NCI-H1417 (cell line): ENCODE measurements at places on chromosomes 3 and 15.

DNA sequence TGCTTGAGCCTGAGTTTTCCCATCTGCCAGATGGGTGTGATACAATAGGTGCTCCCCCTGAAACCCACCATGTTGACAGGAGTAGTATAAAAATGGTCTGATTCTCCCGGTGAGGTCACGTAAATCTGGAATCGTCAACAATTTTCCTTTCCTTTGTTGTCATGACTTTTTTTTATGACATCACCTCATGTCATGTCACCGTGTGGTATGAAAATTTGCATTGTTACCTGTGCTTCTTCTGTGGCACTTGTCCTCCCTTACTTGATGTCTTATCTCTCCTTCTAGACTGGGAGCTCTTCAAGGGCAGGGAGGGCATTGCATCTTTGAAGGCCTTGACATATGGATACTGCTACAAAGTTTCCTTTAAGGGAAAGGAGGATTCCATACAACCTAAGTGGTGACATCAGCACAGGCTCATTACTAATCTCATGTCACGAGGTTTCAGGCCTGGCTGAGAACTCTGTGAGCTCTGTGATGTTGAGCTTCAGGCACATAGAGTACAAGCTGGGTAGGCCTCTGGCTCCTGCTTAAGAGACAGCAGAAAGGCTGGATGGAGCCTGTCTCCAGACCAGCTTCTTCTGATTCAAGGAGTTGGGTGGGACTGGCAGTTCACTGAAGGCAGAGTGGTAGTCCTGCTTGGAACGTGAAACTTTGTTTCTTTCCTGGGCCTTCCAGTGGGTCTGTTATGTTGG lies 66.3 kb downstream of the LPP start:
- no peak for DNase-seq

DNA sequence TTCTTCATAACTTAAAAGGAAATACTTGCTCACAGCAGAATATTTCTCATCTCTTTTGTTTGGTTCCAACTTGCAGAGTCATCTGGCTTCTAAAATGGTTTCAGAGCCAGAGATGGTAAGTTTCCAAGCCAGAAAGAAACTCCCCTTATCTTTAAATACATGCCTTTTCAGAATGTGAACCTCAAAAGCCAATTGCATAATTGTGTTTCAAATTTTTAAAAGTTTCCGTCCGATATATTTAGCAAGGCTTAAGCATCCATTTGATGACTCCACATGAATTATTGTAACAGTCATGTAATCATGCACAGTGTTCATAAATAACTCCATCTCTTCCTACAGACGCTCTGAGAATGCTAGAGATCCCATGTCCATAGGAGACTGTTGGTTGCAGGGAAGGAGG lies 40.6 kb upstream of the C3orf80 start:
- DNase-seq: no peak

DNA sequence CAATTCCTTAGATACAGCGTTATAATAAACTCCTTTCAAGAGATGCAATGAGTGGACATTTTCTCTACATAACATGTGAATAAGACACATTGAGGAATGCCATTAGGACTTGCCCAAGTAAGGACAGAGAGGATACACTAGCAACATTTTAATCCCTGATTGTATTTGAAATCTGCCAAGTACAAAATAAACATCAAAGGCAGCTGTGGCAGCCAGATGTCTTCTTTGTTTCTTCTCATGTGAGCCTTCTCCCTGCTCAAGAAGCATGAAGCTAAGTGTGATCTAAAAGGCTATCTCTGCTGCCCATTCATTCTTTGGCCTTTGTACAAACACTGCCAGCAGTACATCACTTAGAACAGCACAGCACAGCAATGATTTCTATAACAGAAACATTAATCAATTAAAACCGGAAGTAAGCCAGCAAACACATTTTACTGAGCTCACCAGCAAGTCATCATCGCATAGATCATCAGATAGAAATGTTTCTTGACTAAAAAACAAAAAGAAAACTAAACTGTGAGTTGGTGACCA lies 364.0 kb downstream of the CNTN6 start:
- no peak for DNase-seq

- no peak for DNase-seq
These were observed 17.5 kb upstream of the PLSCR1 start for GRCh38 chr3:146561879-146562278.

DNA sequence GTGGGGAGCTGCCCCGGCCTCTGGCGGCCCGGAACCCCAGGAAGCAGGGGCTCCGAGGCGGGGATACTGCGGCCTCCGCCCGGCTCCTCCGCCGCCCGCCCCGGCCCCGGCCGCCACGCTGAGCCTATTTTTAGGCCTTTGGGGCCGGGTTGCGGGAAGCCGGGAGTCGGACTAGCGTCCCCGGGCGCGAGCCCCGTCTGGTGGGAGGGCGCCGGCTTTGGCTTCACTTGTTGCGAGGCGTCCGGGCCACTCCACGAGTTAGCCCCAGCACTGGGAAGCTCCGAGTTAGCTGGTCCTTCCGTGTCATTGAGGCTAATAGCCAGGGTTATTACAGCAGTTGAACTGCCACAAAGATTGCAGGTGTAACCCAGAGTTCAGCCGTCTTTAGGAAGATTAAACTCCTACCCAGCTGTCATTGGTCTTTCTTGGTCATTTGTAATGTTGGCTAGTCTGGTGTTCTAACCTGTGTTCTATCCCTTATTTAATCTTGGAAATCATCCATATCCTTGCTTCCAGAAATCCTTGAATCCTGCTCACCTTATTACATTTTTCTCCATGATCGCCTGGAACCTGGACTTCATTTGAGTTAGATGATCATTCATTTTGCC lies 791 bp downstream of the GYG1 start:
- DNase-seq: peak; percentile 79

- no peak for DNase-seq
These were observed 92.9 kb upstream of the TNIK start for GRCh38 chr3:171553086-171553485.

- no peak for DNase-seq
These were observed 121.4 kb upstream of the RARB start for GRCh38 chr3:25306705-25307104.

DNA sequence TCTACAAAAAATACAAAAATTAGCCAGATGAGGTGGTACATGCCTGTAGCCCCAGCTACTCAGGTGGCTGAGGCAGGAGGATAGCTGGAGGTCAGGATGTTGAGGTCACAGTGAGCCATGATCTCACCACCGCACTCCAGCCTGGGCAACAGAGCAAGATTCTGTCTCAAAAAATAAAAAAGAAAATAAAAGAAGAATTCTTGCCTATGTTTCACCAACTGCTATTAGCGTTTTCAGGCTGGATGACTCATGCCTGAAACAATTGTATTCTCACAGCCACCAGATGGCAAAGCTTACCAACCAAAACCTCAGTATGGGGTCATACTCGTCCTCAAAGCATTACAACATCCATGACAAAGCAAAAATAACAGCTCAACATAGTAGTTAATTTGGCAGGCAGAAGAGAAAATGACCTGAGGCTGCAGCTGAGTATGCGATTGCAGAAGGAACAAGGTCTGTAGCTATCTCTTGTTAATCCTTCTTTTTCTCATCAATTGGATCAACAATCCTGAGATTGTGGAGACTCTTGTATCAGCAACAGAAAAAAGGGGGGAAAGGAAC lies 52.2 kb downstream of the TP53BP1 start:
- DNase-seq: peak; percentile 82

GRCh38 chr3:88912294-88912877 lies 195.0 kb upstream of the EPHA3 start:
- DNase-seq: peak; percentile 32

DNA sequence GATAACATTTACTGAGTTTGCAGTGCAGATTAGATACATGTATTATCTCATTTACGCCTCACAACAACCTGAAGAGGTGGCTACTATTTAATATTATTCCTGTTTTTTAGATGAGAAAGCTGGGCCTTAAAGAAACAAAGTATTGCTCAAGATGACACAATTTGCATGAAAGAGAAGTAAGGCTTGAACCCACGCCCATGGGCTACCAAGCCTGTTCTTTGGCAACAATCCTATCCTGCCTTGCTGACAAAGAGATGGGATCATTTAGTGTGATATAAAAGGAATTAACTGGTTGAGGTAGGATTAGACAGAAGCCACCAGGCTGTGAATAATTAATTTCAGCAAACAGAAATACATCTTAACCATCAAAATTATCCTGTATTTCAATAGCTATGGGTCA lies 9.2 kb upstream of the LDHAL6B start:
- DNase-seq: no peak

DNA sequence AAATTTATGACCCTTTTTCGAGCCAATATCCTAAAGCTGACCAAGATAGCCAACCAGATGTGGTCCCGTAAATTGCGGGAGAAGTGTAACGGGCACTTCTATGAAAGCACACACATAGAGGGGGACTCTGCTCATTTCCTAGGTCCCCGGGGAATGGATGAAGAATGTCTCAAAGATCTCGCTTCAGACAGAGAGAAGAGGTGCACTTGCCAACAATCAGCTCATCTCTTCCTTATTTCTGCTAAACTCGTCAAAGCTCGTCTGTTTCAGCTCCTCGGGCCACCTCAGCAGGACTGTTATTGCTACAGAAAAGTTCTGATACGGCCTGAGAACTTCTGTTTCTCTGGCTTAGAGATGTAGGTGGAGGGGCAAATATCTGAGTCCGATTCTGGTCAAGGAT lies 71.8 kb downstream of the TM2D3 start:
- DNase-seq: no peak

DNA sequence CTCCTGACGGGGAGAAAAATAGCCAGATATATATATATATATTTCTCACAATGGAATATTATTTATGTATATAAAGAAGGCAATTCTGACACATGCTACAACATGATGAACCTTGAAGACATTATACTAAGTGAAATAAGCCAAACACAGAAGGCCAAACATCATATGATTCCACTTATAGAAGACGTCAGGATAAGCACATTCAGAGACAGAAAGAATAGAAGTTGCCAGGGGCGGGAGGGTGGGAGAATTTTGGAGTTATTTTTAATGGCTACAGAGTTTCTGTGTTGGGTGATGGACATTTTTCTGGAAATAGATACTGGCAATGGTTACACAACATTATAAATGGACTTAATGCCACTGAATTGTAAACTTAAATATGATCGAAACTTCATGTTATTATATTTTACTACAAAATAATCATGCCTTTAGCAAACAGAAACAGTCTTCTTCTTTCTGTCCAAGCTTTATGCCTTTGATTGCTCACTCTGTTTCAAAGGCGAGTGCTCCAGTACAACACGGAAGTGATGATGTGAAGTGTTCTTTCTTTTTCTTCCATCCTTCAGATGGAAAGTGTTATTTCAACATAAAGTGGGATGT lies 514.0 kb downstream of the OCA2 start:
- DNase-seq: no peak

- peak; percentile 45 for DNase-seq
These were observed 188.6 kb upstream of the PDZRN3 start for GRCh38 chr3:73813291-73813690.

DNA sequence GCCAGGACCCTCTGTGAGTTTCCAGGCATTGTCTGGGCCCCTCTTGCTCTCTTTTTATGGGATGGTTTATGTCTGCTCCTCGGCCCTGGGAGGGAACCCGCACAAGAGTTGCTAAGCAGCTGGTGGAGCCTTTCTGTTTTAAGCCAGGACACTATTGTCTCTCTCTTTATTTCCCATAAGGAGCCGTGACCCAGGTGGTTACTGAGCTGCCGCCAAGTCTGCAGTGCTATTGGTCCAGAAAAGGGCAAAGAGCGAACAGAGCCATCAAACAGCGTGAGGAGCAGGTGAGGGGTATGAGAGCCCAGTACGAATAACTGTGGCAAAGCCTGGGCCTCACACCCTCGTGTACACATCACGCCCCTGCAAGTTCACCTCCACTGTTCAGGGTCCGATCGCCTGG lies 280.2 kb downstream of the SHQ1 start:
- DNase-seq: no peak

DNA sequence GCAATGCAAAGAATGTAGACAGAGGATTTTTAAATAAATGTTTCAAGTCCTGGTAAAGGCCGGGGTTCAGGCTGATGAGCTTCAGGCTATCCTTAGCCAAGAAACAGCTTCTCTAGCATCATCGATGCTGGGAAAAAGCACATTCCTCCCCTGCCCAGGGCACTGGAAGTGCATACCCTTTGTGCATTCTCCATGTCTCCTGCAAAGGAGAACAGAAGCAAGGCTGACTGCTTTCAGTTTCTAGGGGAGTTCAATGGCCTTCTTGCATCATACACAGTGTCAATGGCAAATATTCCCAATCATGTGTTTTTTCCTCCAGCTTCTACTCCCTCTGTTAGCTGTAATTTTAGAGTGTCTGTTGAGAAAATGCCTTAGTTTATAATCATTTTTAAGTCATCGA lies 59.9 kb downstream of the GPR176 start:
- DNase-seq: no peak

- no peak for DNase-seq
These were observed 137.5 kb downstream of the ZNF385D start for GRCh38 chr3:21613372-21614070.

GRCh38 chr3:161552984-161553560 lies 56.5 kb downstream of the OTOL1 start:
- no peak for DNase-seq

DNA sequence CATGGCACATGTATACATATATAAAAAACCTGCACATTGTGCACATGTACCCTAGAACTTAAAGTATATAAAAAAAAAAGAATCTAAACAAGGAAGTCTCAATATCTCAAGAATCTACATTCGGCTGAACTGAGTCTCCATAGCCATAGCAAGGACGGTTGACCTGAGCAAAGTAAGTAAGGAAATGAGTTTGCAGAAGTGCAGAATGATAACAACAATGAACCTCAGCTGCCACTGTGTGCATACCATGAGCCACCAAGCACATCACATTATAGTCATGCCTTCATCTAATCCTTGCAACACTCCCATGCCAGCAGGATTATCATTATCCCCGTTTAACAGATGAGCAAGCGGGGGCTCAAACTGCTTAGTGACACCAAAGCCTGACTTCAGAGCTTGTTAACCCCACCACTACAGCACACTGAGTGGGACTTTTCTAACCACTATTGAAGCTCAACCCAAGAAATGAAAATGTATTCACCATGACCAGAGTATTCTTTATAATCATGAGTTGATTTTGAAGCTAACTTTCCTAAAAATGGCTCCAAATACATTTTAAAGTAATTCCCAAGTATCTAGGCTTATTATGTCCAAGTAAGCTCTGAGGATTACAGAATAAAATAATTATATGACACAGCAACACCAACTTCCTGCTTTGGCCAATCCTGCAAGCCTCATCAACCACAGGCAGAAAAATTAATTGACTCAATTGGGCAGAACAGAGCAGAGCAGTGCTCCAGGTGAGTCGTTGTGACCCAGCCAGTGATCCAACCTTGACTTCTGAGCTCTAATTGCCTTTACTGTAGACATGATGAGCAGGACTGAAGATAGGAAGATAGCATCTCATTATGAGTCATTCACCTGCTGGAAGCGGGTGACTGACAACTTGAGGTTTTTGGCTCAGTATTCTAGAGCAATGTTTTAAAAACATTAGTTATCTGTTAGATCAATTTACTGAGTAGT lies 47.3 kb upstream of the IL12A start:
- DNase-seq: no peak

DNA sequence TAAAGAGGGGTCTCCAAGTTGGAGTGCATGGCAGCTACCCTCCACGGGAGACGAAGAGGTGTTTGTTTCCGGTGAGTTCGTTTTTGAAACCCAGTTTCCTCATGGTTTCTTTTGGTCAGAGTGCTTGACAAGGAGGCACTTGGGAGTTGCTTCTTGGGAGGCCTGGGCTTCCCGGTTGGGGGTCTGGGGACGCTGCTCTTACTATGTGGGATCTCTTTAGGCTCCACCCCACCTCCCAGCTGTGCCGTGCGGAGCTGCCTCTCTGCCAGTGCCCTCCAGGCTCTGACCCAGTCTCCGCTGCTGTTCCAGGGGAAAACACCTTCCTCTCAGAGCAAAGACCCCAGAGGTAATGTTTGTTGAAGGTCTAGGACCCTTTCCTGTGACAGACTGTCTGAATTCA lies 29.6 kb downstream of the KIF7 start:
- DNase-seq: no peak

GRCh38 chr3:27080258-27080525 lies 289.0 kb downstream of the NEK10 start:
- no peak for DNase-seq
